Activated CD4-positive, alpha-beta T cell treated with anti-CD3 and anti-CD28 coated beads, Interleukin-10, Interleukin-2, amounts not matched to agents 100 ng/mL and 50 ng/mL, durations not matched to agents 16 hours and 8 hours (primary cell): ENCODE measurements at places on chromosomes 7 and 10.

DNA sequence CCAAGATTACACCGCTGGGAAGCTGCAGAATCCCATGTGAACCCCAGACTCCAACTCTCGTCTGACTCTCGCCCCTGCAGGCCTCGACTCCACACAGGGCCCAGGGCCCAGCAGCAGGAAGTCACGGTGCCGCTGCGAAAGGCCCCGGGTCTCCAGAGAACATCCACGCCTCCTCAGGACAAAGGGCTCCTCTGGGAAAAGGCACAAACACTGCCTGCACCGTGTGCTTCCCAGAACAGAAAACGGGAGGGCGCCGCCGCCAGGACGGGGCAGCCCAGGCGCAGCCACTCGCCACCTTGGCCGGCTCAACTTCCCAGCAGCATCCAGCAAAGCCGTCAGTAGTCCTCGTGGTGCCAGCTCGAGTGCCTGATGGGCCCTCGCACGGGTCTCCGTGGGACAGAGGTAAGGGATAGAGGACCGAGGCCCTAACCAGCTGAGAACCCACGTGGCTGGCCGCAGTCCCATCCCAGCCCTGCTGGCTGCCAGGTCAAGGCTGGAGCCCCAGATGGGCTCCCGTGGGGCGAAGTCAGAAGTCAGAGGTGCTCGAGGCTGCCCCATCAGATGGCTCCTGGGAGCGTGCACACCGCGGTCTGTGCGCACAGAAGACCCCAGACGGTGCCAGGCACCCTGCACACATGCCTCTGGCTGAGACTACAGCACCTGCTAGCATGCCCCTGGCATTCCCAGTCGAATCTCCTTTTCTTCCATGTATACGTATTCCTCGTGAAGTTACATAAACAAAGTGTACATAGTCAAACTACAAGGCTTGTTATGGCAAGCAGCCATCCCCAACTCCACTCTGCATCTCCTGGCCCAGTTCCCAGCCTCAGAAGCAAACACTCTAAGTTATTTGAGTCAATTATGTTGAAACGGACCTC is 60.2 kb downstream of the MAD1L1 start:
- no peak for DNase-seq

GRCh38 chr7:33210958-33211357 is 81.6 kb downstream of the BBS9 start:
- no peak for DNase-seq

DNA sequence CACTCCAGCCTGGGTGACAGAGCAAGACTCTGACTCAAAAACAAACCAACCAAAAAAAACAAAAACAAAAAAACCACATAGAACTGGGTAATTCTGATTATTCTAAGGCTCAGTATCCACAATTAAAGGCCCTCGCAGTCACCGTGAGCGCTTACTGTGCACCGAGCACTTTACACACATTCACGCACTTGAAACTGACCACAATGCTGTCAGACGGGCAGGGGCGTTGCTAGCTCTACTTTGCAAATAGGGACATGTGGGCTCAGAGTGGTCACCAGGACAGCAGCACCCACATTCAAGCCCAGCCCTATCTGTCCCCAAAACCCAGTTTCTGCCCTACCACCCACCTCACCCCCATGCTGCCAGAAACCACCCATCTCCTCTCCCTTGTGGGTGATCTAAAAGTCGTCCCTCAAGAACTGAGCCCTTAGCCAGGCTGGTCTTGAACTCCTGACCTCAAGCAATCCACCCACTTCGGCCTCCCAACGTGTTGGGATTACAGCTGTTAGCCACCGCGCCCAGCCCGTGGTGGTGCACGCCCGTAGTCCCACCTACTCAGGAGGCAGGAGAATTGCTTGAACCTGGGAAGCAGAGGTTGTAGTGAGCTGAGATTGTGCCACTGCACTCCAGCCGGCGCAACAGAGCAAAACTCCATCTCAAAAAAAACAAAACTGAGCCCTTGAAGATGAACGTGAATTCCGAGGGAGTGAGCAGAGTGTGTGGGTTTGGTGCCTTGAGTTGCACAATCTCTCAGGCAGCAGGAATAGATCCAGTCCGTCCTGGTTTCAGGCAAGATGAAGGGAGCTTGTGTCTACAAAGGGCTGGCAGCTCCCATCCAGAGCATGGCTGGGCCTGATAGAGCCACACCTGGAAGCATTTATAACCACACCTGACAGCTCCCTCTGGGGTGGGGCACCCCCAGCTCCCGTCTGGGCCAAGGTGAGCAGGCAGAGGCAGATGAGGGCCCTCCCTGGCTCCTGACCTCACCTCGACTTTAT is 5.4 kb upstream of the HSPB1 start:
- DNase-seq, result no peak

DNA sequence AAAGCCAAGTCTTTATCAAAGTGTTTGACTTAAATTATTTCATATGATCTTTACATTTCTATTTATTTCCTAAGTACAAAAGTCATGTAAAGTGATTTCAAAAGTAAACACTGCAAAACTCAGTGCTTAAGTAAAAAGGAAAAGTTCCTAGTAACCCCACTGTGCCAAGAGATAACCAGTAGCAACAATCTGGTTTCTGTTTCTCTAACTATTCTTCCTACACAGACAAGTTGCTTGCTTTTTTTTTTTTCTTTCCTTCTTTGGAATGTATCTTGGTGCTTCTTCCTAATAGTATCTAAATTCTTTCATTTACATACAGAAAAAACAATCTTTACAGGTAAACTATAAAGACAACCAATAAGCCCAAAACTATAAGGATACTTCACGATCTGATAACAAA is 3.1 kb downstream of the JCAD start:
- DNase-seq, result no peak

DNA sequence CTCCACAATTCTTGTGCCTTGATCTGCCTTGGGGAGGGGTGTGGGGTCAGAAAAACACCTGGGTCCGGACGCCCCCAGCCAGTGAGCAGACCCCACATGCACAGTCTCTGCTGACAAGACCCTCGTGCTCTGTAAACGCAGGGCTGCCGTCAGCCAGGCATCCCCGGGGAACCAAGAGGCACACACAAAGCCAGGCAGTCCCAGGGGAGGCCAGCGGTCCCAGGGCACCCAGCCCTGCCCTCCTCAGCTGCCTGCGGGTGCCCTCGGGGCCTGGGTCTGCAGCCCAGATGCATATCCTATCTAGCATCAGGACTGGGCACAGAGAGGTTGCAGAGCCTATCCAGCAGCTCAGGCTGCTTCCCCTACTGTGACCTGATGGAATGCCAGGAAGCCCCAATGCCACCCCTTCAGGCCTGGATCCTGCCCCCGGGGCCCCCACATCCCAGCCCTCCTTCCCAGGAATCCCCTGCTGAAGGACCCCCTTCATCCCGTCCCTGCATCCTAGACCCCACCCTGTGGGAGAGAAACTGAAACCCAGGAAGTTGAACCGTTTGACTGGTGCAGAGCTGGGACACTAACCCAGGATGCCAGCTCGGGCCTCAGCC is 92.4 kb downstream of the MICALL2 start:
- DNase-seq, result no peak

DNA sequence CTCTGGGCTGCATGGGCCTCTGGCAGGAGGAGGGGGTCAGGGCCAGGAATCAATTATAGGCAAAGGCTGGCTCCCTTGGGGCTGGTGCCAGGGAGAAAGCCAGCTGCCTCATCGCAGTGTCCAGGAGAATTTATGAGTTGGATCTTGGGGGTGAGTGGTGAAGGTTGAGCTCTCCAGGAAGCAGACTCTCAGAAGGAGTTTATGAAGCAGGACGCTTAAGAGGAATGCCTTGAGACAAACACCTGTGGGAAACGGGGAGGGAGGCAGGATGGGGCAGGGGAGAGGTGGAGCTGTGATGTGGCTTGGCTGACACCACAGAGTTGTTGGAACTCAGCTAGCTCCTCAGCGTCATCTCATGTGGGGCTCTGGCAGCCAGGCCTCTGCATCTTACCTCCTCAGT is 428.5 kb downstream of the RPS24 start:
- DNase-seq, result no peak

- no peak for DNase-seq
Measured at GRCh38 chr10:126798649-126799048, 106.6 kb upstream of the DOCK1 start.

DNA sequence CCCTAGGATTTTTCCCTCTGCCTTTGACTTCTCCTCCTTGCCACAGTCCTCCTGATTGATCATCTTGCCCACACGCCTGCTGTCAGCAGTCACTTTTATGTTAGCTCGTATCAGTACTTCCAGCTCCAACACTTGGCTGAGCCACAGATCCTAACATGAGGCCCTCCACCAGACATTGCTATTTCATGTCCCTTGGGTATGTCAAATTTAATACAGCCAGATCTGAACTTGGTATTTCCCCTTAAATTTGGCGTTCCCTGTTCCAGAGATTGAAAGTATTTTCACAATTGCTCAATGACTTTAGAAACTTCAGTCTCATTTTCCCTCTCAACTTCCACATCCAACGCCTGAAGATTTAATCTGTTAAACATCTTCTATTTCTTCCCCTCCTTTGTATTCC is 140.4 kb downstream of the RNLS start:
- DNase-seq, result no peak
